Occipital lobe (tissue), 3 donors: ENCODE measurements at places on chromosomes 11 and 22. TPM values are rescaled to one million over a fixed set of nuclear protein-coding genes. Genes with fewer than 3 reads are reported as not detected.

- no peak for DNase-seq
Observed at GRCh38 chr11:42996421-42997307, 315.1 kb upstream of the API5 start.

DNA sequence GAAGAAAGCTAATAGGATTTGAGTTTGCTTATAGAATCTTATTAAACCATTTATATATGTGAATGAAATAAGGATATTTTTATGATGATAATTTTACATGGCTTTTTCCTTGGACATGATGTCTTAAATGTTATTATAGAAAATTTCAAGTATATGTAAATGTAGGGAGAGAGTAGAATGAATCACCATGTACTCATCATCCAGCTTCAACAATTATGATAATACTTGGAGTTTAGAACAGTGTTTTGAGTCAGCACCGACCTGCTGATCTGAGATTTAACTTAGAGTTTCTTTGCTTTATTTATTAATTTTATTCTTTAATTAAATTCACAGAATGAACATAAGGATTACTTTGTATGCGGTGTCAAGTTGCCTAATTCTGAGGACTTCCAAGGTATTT lies 193.5 kb downstream of the UVRAG start:
- DNase-seq: no peak

LINC01488 gene
- not detected for total RNA-seq

FREY1 gene
- total RNA-seq: 1.4 TPM

- DNase-seq: no peak
Observed at GRCh38 chr22:23250785-23251363, 70.6 kb downstream of the BCR start.

- DNase-seq: no peak
Observed at GRCh38 chr11:111541254-111542061, 938 bp downstream of the LAYN start.

DNA sequence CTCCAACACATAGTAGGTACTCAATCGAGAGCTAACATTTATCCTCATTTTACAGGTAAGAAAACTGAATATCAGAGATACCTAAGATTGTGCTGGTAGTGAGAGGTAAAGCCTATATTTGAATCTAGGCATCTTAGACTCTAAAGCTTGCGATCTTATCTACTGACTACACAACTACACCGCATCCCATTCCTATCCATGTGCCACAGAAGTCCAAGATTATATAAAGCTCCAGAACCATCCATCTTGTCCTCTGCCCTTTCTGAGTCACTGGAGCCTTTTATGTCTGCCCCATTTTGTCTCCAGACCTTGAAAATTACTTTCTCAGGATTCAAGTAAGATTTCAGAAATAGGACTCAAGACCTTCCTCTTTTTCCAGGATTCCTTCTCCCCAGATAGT lies 84.4 kb downstream of the OR5AK2 start:
- no peak for DNase-seq

BEST1 gene
- 1.2 TPM for total RNA-seq

OR2AT4 gene
- total RNA-seq: not detected

P4HA3 gene
- total RNA-seq: not detected

DNA sequence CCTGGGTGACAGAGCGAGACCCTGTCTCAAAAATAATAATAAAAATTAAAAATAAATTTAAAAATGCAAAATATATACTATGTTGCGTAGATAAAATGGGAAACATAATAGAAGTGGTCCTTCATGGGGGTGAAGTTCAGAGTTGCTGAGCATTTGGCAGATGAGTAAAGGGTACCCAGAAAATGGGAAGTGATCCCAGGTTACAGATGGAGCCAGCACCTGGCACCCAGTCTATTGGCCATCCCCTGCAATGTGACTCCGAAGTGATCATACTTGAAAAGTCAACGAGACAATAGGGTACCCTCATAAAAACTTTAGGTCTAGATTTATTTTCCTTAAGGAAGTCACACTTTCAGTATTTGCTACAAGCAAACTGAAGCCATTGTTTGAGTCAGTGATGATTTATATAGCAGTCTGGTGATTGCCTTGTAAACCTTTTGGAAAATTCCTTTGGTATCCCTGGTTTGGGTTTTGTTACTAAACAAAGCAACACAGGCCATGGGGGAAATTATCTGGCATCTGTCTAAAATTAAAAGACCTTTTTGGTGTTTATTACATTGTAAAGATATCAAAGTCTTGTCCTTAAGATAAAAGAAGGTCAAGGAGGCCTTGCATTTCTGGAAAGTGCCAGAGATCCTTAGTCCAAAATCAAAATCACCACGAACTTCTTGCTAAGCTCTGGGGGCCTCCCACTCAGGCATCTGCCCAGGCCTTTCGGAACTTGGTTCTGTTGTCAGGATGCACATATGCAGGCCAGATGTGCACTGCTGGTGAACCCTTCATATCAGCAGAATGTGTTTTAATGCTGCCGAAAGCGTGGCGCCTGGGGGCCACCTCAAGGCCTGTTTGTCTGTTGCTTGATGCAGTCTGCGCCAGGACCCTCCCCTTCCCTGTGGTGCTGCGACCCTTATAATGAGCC lies 4.3 kb downstream of the SMARCB1 start:
- DNase-seq: no peak

PGA3 gene
- total RNA-seq: 0.31 TPM

DNA sequence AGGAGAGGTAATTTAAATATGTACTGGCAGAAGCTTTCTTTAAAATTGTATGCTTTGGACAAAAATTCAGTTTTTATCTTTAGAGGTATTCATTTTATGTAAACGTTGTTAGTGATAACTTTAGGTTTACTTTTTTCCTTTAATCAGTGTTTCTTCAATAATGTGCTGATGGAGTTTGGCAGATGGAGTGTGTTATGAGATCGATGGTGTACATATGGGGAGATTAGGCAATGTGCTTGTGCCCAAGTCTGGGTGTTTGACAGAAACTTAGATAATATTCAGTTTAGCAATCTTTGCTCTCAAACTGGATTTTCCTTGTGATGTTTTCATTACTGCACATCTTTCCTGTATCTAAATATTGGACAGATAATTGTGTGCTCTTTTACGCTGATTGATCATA lies 425.4 kb downstream of the JRKL start:
- no peak for DNase-seq

CLTCL1 gene
- total RNA-seq: 11.1 TPM

CARNS1 gene
- total RNA-seq: 0.16 TPM

GRCh38 chr22:46057246-46058090 lies 80.5 kb upstream of the WNT7B start:
- DNase-seq: no peak

- no peak for DNase-seq
Observed at GRCh38 chr11:13119361-13119760, 110.2 kb downstream of the RASSF10 start.

DNA sequence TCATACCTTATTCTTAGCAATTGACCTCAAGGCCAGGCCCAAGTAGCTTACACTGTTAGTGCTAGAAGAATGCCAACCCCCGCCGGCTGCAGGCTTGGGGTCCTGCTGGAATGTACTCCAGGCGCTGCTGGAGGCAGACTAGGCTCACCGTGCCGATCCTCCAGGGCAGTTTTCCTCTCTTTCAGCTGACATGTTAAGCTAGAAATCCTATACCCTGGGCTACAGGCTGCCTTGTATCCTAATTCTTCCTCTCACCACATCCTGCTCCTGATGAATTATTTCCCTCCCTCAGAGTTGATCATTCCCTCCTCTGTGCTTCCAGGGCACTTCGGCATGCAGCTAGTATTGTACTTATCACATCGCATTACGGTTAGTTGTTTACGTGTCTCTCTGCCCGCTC lies 3.4 kb downstream of the SPTBN2 start:
- no peak for DNase-seq

GRCh38 chr11:44709966-44710365 lies 16.8 kb upstream of the TSPAN18 start:
- peak; percentile 17 for DNase-seq

DNA sequence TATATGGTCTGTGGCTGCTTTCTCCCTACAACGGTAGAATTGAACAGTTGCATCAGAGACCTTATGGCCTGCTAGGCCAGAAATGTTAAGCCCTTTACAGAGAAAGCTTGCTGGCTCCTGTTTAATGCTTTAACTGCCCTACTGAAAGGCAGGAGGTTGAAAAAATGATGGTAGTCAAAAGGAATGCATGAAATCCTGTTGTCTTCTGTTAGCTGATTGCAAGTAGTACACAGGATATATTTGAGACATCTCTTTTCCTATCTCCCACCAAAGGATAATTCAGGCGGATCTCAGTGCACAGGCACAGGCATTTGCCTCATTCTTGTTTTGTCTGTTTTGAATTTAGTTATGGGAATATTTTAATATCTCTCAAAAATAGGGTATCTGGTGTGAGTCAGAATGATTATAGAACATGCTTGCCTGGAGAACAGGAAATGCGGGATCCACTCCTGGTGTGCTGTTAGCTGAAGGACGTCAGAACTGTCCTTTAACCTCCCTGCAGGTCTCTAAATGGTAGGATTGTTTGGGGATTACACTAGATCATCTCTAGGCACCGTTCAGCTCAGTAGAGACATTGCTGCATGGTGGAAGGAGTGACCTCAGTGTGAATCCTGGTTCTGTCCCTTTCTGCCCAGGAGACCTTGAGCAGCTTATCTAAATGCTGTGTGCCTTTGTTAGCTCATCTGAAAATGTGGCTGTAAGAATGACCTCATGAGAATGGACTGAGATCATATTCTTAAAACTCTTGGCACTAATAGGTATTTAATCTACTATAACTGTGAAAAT lies 49.5 kb downstream of the PACS1 start:
- DNase-seq: no peak

DNA sequence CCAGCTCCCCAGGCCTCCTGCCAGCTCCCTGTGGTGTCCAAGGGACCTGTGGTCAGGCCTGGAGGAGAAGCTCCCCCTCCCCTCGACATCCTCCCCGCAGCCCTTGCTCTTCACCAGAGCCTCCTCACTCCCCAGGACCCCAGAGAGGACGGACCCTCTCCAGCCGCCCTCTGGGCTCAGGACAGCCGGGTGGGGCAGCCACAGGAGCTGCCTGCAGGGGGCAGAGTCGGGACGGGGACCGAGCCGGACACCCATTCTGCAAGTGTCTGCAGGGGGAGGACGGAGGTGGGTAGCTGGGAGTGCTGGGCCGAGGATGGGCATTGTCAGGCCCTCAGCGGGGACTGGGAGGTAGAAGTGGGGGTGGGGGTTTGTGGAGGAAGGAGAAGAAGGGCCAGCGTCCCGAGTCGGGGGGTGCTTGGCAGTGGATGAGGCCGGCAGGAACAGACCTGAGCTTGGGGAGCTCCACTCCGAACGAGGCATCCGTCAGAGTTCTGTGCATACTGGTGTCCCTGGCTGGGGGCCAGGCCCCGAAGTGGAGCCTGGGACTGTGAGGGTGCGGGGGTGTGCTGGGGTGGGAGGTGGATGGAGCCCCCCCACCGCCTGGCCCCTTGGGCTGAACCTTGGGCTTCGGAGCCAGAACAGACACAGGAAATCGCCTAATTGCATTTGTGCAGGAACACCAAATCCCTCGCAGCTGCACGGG lies 15.2 kb downstream of the PRR33 start:
- DNase-seq: no peak

PHETA2 gene
- 3.0 TPM for total RNA-seq

DNA sequence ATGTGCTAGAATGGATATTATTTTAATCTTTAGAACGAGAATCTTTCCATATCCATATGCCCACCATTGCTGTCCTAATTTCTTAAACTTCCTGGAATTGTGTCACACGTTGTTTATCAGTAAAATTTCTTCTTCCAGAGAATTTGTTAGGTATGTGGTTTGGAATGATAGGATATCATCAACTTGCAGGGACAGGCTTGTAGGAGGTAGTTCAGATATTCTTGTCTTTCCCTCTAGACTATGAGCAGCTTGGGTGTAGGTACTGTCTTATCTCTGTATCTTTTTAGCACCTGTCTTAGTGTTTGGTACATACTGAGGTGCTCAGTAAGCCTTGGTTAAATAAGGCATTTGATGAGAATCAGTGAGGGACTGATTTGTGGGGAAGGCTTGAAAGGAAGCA lies 3.4 kb downstream of the CTNND1 start:
- no peak for DNase-seq

- no peak for DNase-seq
Observed at GRCh38 chr11:69316956-69317355, 23.0 kb downstream of the MYEOV start.

ACTN3 gene
- not detected for total RNA-seq

DNA sequence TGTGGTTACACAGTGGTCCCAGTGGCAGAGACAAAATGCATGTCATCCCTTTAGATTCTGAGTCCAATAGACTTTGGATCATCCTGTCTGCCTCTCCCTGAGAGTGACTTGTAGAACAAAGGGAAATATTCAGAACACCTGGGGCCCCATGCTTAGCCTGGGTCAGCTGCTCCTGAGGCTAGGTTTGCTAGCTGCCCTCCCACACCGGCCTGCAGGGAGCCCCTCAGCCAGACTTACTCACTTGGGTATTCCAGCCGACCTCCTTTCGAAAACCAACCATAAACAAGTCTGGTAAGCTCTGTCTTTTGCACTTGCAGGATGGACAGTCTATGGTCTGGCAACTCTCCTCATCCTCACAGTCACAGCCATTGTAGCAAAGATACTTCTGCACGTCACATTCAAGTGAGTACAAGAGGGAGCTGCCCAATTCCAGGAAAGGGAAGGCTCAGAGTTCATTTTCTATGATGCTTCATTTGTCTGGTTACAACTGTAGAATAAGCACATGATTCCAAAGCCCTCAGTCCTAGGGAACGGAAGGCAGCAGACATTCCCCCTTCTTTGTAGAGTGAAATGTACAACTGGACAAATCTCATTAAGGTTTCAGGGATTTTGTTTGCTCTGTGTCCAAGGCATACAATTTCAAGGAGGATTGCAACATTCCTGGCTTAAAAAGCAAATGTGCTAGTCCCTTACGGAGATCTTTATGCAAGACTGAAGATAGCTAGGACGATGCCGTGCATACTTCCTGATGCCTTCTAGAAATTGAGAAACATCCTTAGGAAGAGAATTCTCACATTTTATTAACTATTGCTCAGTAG lies 65.5 kb upstream of the EMID1 start:
- DNase-seq: no peak

DNA sequence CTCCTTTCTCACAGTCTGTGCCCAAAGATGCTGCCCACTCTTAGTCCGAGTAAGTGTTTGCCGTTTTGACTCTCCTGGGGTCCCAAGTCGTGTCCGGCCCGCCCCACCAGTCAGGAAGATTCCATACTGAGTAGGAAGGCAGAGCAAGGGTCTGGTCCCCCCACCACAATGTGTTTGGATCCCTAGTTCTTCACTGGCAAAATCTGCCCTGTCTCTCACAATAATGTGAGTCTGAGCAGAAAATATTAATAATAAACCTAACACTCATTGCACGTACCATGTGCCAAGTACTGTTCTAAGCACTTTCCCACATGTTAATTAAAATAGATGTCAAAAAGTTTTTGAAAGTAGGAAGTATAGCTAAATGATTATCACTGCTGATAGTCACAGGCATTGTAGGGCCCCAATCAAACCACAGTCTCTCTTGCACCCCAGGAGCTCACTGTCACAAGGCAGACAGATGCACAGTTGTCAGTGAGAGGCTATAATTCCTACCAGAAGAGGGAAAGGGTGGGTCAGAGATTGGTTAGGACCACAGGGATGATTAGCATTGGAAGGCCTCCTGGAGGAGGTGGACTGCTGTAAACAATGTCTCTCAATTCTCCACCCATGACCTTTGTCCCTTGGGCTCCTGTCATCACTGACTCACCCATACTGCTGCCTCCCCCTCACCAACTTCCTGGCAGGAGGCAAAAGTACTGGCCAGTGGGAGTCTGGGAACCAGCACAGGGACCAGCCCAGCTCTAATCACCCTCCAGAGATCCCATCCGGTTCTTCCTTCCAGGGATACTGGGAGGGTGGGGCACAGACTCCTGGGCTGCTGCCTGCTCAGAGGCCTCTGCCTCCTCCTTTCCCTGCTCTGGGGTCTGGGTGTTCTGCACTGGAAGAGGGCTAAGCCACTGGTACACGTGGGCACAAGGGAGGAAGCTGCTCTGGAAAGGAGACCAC lies 1.0 kb upstream of the POLD4 start:
- no peak for DNase-seq
